ENCODE measurements at places on chromosomes 11 and 22.

GRCh38 chr11:75597636-75598035 lies 35.6 kb downstream of the SERPINH1 start:
- DNase-seq, result no peak

GRCh38 chr11:68905421-68906360 lies 2.0 kb downstream of the IGHMBP2 start:
- no peak for DNase-seq

GRCh38 chr22:35516723-35517122 lies 23.9 kb upstream of the RASD2 start:
- no peak for DNase-seq

DNA sequence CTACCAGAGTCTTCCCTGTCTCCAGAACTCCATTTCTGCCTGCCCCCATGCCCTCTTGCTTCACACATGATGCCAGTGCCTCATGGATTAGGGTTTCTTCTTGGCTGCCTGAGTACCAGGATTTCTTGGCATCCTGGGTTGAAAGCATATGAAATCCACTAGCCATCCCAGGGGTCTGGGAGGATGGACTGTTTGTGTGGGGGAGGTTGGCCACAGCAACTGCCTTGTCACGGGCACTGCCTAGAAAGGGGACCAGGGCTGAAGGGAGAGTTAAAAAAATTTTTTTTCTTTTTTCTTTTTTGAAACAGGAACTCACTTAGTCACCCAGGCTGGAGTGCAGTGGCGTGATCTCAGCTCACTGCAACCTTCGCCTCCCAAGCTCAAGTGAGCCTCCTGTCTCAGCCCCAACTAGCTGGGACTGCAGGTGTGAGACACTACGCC lies 4.2 kb downstream of the USP35 start:
- no peak for DNase-seq

- no peak for DNase-seq
Measured at GRCh38 chr11:128924104-128924503, 18.6 kb downstream of the TP53AIP1 start.

DNA sequence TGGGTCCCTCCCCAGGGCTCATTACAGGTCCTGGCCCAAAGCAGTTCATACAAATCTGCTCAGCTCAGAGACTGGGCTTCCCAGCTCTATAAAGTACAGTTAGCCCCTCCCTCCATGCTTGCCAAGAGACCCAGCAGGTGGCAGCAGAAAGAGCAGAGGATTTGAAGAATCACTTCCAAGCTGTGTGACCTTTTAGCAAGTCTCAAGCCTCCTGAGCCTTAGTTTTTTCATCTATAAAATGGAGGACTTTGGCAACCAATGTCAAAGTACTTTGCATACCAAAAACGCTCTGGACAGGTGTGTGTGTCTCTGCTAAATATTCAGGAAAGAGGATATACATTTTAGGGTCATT lies 26.6 kb downstream of the RELT start:
- no peak for DNase-seq

DNA sequence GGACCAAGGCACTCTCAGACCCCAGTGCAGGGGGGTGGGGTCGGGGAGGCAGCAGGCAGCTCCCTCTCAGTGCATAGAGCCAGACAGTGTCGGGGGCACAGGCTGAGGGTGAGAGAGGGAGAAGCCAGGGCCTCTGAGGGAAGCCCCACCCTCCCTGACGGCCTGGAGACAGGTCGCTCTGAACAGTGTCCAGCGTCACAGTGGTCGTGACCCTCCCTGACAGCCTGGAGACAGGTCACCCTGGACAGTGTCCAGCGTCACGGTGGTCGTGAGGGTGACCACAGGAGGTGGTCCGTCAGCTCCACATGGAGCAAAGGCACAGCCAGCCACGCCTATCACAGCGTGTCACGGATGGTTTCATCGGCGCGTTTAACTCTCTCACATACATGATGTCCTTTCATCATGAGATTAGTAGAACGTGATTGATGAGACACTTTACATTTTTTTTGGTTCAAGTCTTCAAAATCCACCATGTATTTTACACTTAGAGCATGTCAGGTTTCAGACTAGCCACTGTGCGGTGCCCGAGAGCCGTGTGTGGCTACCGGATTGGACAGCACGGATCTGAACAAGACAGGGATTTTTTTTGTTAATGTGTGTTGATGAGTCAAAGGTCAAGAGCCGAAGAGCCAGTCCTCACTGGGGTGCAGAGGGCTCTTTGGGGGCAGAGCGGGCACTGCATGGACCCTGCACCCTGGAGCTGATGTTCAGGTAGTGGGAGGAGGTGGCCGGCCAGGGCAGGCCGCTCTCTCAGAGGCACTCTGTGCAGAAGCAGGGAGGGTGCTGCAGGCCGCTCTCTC lies 23.9 kb upstream of the PANX2 start:
- peak; percentile 14 for DNase-seq

- DNase-seq, result no peak
Measured at GRCh38 chr22:43109921-43110443, 568 bp upstream of the BIK start.

DNA sequence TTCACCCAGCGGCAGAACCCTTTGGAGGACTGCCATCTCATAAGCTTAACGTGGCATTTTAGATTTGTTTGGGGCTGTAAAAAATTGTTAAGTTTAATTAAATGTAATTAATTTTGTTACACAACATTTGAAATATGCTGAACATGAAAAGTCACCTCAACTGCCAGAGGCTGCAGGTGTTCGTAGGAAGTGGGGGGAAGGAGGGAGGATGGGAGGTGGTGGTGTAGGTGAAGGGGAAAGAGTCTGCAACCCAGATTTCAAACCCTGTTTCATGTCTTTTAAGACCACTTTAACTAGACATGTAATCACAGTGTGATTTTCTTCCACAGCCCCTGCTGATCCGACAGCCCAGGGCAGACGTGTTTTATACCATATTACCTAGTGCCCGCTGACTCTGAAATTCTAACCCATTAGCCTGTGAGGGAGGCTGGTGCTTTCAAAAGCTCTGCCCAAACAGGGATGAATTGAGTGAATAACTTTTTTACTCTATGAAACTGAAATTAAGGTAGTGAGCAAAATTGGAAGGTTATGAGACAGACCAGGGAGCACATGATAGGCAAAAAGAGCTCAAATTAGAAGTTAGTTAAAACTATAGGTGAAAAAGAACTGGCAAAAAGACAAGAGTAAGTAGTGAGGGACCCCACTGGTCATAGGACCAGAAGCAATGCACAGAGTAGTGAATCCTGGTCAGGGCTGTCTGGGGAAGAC lies 279.8 kb downstream of the DDX10 start:
- no peak for DNase-seq

- no peak for DNase-seq
Measured at GRCh38 chr11:60947700-60948099, 4.3 kb downstream of the SLC15A3 start.

DNA sequence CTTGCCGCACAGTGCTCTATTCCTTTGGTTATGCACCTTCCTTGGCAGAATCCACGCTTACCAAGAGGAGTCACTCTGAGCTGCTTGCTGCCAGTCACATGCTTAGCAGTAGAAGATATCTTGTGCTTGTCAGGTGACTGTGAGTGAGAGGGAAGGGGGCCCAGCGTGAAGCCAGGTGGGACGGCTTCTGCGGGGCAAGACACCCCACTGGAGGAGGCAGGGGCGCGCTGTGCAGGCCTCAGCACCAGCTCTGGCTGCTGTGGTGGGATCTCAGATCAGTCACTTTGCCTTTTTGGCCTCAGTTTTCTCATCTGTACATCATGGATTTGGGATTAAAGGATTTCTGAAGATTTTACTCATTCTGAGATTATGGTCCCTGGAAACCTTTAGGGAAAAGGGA lies 63.9 kb upstream of the B3GAT1 start:
- DNase-seq, result no peak

- DNase-seq, result no peak
Measured at GRCh38 chr22:38953577-38954413, 3.6 kb upstream of the APOBEC3A start.

DNA sequence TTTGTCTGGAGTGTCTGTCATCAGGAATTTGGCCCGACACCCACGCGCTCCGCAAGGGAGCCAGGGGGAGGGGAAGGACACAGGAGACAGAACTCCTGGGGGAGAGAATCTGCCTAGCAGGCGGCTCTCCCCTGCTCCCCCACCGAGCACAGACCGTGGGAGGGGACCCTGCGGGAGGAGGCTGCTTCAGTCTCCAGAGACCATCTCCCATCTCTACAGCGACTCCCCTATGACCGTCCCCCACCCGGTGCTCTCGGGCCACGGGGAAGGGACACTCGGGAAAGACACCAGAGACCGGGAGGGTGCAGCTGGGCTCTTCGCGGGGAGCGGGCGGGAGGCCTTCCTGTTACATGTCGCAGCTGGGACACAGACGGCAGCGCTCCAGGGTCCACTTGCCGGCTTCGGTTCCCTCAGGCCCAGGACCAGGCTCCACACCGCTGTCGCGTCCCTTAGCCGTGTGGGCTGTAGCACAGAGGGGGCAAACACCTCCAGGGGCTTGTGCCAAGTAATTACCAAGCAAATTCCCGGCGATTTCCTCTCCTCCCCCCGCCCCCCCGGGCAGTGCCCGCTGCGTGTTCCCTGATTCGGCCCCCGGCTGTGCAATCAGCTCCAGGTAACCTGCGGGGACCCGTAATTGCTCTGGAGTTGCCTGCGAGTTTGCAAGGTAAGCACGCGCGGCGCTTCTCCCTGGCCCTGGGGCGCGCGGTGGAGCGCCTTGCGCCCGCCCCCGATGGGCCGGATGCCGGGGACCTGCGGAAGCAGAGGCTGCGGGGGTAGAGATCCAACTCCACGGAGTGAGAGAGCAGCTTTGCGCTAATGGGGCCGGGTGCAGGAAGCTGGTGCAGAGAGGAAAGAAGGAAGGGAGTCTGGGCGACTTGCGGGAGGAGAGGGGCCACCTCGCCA lies 155.1 kb upstream of the CADM1 start:
- DNase-seq, result no peak

- DNase-seq, result no peak
Measured at GRCh38 chr11:123104697-123105096, 42.8 kb upstream of the HSPA8 start.

DNA sequence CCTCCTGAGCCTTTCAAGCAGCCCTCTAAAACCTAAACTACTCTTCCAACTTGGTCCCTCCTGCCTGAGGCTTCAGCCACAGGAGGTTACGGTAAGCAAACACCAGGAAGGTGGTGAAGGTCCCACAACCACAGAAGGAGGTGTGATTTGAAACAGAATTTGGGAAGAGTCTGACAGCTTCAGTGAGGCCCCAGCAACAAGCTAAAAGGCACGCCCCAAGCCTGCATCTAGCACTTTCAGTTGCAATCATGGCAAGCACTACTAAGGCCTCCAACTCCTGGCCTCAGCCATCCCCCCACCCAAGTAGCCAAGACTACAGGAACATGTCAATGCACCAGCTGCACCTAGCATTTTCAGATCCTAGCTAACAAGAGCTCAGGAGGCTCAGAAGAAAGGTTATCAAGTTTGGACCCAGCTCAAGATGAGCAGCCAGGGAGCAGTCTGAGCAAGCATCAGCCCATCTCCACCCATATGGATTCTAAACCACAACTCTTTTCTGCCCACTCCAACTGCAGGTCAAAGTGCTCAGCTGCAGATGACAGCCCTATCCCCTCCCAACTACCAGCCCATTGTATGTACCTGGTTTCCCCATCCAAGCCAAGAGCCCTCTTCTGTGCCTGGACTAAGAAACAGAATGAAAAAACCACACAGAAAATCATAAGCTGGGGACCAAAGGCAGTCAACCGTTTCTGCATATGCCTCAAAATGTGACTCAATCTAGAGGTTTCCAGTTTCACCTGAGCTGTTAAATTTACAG lies 10.4 kb upstream of the AHNAK start:
- DNase-seq, result no peak

DNA sequence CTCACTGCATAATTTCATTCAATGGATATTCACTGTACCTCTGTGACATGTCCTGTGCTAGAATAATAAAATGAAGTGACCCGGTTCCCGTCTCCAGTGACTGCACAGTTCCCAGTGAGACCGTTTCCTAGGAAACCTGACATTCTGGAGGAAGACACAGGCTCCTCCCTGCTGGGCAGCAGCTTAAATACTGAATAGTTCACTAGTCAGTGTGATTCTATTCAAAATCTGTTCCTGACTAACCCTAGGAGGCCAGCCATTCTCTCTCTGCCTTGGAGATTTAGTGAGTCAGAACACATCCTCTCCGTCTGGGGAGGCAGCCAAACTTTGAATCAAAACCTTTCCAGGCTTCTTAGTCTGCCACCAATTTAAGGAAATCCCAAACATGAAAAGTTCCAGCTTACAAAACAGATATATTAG lies 11.3 kb downstream of the TRIM66 start:
- DNase-seq, result peak; percentile 91

GRCh38 chr11:127890030-127890615 lies 697.2 kb downstream of the ETS1 start:
- DNase-seq, result no peak

DNA sequence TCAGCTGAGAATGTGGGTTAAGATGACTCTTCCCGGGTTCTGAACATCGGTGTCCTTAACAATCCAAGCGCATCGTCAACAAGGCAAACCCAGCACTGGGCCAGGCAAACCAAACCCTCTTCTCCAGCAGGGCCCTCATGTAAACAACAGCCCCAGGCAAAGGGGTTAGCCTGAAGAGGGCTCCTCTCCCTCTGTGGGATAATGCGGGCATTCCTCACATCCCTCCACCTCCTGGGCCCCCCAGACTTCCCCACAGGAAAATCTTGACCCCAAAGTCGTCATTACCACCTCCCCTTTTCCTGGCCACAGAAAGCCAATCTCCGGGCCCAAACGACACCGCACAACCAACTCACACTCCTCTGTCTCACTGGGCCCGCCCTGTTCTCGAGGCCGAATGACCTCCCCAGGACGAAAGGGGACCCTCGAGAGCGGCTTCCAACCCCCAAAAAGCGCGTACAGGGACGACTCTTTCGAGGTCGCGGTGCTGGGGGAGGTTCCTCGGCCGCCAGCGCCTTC lies 566 bp downstream of the DDB1 start:
- no peak for DNase-seq

DNA sequence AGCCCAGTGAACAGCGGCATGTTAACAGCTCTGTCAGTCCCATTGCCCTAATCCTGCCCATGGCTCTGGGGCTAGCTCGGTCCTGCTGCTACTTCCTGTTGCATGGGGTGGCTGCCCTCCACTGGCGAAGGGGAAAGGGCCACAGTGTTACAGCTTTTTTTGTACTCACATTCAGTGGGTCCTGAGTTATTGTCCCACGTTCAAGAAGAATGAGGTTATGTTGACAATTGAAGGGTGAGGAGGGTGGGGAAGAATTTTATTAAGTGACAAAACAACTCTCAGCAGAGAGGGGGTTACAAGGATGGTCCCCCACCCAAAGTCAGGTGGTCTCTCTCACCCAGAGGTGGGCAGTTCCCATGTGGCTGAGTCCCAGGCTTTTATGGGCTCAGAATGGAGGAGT lies 17.7 kb upstream of the MS4A7 start:
- no peak for DNase-seq

DNA sequence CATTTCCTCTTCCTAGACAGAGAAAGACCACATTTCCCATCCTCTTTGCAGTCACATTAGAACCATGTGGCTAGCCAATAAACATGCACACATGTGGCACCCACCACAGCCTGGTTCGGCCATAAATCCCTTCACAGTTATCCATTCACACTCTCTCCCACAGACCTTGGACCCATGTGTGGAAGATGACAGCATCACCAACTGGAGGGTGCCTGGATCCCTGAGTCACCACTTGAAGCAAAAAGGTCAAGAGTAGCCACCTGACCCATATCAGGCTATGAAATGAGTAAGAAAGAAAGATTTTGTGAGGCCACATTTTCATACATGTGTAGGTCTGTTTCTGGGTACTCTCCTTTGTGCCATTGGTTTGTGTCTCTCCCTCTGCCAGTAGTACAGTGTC lies 9.0 kb upstream of the TMEM121B start:
- DNase-seq, result no peak

Data from AG04449 (cell line).